ENCODE measurements at places on chromosomes 16 and 17. TPM values are rescaled to one million over a fixed set of nuclear protein-coding genes. Genes with fewer than 3 reads are reported as not detected.

Gene MYO15A
- 3.8 TPM for polyA plus RNA-seq

Gene PTGES3L
- polyA plus RNA-seq = 2.2 TPM

Gene PPY
- polyA plus RNA-seq = 0.65 TPM

Gene KCNH4
- polyA plus RNA-seq = not detected

Gene DNAI2
- polyA plus RNA-seq = not detected

Gene GUCY2D
- 0.35 TPM for polyA plus RNA-seq

Gene TUBB3
- polyA plus RNA-seq = 10.2 TPM

Gene G6PC1
- 4.2 TPM for polyA plus RNA-seq

Gene KRTAP2-3
- polyA plus RNA-seq = not detected

Gene TLCD1
- 19.0 TPM for polyA plus RNA-seq

Gene ERBB2
- 166 TPM for polyA plus RNA-seq

Gene SLC5A11
- polyA plus RNA-seq = 5.8 TPM

Gene CCL4
- polyA plus RNA-seq = 0.98 TPM

Gene LPCAT2
- polyA plus RNA-seq = 10.5 TPM

Gene SLC22A31
- polyA plus RNA-seq = 0.50 TPM

Gene OR1A1
- 0.04 TPM for polyA plus RNA-seq

Gene SEPTIN12
- polyA plus RNA-seq = not detected

Gene SBK1
- 16.5 TPM for polyA plus RNA-seq

Gene TAT
- polyA plus RNA-seq = 0.17 TPM

Gene SLC52A1
- 0.43 TPM for polyA plus RNA-seq

Gene KRT33A
- not detected for polyA plus RNA-seq

Gene TNFSF13
- polyA plus RNA-seq = 13.6 TPM

Gene ZNF385C
- polyA plus RNA-seq = 5.6 TPM

Gene EME1
- polyA plus RNA-seq = 8.2 TPM

Gene ABCA9
- 2.9 TPM for polyA plus RNA-seq

Gene ZPBP2
- polyA plus RNA-seq = not detected

Gene SSTR5
- 0.29 TPM for polyA plus RNA-seq

Gene HSPB9
- 0.27 TPM for polyA plus RNA-seq

Gene ZNF267
- 15.9 TPM for polyA plus RNA-seq

Gene ITGA3
- polyA plus RNA-seq = 97.9 TPM

Gene ATMIN
- 53.4 TPM for polyA plus RNA-seq

Gene METTL16
- 37.2 TPM for polyA plus RNA-seq

Gene TMEM88
- polyA plus RNA-seq = 28.9 TPM

Gene PRCD
- polyA plus RNA-seq = 3.6 TPM

Gene CCL7
- not detected for polyA plus RNA-seq

Gene SCARF1
- polyA plus RNA-seq = 7.5 TPM

Gene KIF19
- polyA plus RNA-seq = 0.46 TPM

Gene SLFN5
- polyA plus RNA-seq = 17.6 TPM

Gene PSME3
- polyA plus RNA-seq = 121 TPM

Gene KRT40
- not detected for polyA plus RNA-seq

Gene TOX3
- 33.2 TPM for polyA plus RNA-seq
